Activated naive CD4-positive, alpha-beta T cell treated with Interleukin-2 at 50 U/mL for 16 hours (primary cell): ENCODE measurements at places on chromosomes 2 and 18.

DNA sequence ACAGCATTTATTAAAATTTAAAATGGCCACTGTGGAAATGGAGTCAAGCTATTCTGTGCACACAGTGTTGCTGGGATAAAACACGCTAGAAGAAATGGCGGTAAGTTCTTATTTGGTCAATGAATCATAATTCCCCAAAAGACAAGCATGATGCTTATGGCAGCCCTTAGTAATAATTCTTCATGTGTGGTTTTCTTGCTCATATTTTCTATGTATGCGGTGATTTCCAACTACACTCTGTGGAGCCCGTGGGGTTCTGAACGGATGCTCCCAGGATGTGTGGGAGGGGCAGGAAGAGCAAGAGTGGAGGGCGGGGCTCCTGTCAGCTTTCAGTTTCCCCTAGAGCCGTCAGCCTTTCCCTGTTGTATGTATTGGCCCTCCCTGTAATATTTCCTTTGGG is 91.7 kb upstream of the RMDN2 start:
- no peak for DNase-seq

DNA sequence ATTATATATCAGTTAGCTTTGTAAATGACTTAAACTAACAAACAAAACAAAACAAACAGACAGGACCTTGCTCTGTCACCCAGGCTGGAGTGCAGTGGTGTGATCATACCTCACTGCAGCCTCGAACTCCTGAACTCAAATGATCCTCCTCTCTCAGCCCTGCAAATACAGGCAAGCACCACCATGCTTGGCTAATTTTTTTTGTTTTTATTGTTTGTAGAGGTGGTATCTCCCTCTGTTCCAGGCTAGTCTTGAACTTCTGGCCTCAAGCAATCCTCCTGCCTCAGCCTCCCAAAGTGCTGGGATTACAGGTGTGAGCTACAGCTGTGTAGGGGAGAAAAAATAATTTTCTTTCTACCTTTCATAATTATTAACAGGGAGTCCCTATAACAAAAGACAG is 33.8 kb upstream of the PPM1B start:
- DNase-seq: no peak

GRCh38 chr2:69231612-69232277 is 155.3 kb downstream of the GFPT1 start:
- DNase-seq: no peak

- DNase-seq: no peak
These were observed 148.6 kb downstream of the FAM210A start for GRCh38 chr18:13577781-13578180.

- peak; percentile 3 for DNase-seq
These were observed 559 bp downstream of the HOXD1 start for GRCh38 chr2:176188774-176189680.

DNA sequence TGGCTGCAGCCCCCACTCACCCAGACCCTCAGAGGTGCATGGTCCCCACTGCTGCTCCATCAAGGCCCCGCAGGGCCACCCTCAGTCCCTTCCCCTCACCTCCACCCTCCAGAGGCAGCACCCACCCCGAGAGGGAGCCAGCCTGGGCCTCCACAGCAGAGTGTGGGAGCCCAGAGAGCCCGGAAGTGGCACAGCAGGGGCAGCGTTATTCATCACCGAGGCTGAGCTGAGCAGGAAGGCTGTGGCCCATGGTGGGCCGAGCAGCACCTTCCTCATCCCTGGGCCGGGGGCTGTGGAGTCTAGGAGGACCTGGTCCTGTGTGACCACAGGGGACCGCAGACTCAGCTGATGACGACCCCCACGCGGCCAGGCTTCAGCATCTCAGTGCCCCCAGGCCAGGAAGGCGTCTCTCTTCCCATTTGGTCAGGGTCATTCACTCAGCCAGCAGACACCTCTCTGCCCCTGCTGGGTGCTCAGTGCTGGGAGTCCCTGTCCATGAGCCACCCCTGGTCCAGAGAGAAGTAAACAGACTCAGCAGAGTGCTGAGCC is 258.1 kb downstream of the ATAD2B start:
- no peak for DNase-seq

DNA sequence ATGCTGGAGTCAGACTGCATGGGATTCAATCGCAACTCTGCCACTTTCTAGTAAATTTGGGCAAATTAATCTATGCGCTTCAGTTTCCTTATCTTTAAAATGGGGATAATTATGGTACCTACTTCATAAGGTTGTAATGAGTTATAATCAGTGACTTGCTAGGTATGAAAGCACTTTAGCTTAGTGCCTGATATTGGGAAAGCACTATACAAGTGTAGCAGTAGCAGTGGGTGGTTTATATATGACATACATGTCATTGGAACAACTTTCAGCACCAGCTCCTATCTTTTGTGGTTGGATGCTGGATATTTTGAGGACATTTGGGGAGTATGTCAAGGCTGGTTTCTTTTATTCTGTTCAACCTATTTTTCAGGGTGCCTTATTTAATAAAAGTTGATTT is 277.7 kb downstream of the CAMKMT start:
- DNase-seq: no peak

DNA sequence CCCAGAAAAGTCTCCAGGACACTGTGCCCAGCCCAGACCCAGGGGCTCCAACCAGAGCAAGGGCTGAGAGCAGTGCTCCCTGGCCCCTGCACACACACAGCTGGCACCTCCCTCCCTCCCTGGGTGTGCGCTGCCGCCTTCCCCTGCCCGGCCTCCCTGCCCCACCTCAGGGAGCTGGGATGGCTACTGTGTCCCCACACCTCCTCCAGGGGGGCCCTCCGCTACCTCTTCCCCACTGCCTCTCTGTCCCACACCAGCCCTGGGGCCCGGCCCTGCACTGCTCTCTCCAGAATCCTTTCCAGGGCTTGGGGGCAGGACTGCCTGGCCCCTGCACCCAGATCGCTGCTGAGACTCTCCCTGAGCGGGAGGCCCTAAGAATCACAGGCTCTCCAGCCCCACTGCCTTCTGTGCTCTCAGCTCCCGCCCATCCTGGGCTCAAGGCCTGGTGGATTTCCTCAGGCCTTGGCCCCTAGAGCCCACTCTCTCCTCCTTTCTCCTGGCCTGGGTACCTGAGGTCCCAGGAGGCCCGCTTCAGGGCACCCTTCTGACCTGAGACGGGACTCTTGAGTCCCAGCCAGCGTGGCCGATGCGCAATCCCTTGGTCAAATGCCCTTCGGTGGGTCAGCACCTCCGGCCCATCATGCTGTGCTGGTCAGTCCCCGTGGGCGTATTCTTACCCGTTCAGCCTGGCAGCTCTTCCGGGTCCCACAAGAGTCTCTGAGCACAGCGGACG is 276.8 kb upstream of the HDAC4 start:
- DNase-seq: no peak

DNA sequence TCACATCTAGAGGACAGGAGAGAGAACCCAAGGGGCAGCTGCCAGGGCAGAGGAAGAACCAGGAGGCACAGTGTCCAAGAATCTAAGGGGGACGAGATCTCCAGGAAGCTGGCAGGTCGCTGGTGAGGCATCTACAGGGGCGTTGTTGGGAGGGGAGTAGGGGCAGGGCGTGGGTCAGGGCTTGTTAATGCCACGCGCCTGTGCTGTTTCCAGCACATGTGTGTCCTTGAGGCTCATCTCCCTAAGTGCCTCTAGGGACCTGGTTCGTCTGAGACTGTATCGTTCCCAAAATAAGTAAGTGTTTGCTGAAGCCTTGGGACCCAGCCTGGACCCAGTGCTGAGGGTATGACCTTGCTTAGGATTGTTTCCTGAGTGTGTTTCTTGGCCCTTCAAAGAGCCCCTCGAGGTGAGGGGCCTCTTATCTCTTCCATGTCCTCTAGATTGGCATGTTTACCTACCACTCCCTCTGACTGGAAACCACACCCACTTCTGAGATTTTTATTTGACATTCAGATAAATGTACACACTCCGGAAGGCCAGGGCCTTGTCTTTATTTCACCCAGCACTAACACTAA is 22.2 kb downstream of the HK2 start:
- no peak for DNase-seq

DNA sequence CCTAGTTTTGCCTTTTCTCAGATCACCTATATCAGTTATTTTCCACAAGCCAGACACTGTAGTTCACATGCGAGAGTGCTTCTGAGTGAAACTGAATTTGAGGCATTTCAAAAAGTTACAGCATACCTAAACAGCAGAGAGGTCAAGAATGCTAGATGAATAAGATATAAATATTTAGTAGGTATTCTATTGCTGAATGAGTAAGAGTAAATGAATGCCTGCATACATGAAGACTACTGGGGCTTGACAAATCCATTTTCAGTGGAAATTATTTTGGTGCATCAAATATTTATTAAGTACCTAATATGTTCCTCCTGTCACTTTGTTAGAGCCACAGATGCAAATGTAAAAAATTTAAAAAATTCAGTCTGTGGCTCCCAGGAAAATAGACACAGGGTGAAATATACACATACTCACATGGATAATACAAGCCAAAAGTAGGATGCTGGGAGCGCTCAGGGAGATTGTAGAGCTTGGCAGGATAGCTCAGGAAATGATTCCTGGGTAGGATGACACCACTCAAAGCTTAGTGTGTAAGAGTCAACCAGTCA is 27.6 kb upstream of the CDC42EP3 start:
- DNase-seq: no peak

DNA sequence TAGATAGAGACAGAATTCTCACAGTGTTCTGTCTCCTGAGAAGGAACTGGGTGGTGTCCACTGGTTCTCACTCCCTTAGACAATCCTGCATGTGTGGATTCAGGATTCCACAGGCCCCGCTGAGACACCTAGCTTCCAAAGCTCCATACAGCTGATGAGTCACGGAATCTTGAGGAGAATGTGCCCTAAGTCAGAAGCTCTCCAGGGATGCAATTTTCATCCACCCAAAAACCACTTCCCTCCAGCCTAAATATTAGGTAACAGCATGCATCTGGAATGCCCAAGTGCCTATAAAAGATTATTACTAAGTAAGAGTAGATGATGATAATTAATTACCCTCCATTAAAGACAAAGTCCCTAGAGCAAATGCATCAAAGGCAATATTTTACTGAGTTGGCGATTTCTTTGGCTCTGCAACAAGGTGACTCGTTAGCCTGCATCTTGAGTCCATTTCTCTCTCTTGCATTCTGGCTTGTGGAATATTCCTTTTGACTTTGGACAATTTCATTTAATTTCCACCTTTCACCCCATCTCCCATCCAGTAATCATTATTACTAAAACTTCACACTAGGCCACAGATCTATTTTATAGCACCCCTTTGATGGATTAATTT is 475.1 kb downstream of the TNS1 start:
- no peak for DNase-seq

DNA sequence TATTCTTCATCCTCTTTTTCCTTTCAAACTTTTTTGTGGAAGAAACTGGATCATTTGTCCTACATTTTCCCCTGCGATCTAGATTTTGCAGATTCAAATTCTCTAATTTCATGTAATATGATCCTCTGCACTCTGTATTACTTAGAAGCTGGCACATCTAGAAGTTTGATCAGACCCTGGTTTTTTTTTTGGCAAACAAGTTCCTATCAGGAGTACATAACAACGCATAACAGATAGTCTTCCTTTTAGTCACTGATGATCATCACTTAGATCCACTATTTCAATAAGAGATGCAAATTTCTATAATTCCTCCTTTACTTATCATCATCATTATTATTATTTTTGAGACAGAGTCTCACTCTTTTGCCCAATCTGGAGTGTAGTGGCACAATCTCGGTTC is 117.1 kb downstream of the CDH2 start:
- no peak for DNase-seq

DNA sequence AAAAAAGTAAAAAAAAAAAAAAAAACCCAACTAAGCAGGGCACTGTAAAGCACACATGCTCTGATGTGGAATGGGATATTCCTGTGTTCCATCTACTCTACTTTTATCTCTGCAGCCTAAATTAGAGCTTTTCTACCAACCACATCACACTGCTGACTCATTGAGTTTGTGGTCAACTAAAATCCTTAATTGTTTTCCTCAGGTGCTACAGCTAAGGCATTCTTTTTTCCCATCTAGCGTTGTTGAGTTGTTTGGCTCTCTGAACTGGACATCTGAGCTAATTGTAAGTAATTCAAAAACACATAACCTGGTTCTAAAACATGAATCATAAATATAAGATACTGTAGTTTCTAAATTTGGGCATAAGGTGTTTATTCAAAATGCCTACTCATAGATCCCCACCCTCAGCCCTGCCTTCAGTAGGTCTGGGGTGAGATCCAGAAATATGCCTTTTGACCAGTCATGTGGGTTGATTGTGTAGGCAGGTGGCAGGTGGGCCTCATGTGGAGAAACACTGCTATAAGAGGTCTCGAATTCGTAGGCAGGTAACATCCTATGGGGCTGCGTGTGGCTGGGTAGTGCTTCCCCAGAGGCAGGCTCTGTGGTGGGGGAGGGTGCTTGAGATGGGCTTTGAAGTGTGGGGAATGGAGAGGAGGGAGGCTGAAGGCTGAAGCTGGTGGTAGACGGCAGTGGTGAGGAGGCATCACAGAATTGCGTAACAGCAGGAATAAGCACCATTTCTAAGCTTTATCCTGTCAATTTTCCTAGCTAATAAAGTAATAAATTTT is 27.2 kb downstream of the ANKRD29 start:
- no peak for DNase-seq

DNA sequence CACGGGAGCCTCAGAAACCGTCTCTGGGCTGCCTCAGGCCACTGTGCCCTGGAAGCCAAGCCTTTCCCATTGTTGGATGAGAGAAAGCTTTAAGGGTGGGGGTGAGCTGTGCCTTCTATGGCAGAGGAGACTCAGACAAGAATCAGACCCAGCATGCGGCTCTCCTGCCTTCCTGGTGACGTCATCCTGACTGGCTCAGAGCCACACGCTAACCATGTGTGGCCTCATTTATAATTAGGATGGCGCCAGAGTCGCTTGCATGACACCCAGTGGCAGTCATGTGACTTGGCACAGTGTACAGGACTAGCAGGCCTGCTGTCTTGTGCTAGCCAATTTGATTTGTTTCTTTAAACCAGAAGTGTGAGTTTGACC is 99.1 kb downstream of the SH3BP4 start:
- no peak for DNase-seq

DNA sequence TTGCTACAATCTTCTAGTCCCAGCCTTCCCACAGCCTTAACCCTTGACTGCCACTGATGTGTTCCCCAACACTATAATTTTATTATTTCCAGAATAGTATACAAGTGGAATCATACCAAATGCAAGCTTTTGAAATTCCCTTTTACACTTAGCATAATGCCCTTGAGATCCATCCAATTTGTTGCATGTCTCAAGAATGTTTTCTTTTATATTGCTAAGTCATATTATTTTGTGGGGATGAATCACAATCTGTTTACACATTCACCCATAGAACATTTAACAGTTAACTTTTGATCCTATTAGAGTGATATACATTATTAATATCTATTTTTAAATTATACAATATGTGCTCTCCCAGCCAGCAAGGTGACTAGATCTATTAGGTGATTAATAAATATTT is 74.3 kb upstream of the KYNU start:
- no peak for DNase-seq

DNA sequence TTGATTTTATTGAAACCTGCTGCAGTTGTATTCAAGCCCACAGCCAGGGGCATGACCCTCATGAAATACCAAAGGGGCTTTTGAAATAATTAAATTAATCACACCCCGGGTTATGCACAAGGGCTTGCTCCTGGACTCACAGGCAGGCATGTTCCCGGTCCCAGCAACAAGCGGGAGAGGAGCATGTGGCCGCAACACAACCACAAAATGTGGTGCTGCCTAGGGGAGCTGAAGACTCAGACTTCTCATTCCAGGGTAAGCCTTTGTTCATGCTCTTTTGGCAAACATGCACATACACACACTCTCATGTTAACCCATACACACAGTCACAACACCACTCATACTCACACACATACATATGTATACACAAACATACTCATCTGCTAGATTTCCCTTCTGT is 233.7 kb upstream of the SMAD2 start:
- DNase-seq: no peak

GRCh38 chr2:3637692-3638455 is 20.1 kb upstream of the ALLC start:
- DNase-seq: no peak
